Mesothelial cell of epicardium (in vitro differentiated cells): ENCODE measurements at places on chromosomes 5 and 9. TPM values are rescaled to one million over a fixed set of nuclear protein-coding genes. Genes with fewer than 3 reads are reported as not detected.
A peak's percentile ranks its signal among the peaks of the same experiment; 100 is the strongest.

DNA sequence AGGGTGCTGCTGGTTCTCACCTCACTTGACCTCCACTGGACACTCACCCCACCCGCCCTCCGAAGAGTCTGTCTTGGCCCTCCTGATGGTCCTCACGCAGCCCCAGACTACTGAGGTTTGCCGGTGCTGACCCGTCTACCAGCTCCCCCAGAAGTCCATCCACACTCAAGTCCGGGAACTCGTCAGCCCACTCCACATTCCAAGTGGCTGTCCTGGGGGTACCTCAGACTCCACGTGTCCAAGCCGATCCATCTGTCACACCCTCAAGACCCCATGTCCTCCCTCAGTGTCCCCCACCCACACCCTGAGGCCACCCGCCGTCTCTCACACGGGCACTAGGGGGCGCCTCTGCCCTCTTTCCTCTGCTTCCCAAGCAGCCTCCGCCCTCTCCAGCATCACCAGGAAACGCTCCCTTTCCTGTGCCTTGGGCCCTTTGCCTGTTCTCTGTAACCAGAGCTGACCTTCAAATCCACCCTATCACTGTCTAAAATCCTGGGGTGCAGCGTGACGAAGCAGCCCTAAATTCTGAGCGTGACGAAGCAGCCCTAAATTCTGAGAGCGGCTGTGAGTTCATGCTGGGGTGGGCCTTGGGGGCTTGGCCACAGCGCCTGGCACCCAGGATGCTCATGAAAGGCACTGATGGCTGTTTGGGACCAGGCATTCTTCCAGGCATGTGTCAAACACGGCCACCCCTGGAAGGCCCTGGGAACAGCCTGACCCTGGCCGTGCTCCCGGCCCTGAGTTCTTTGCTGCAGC, 95.7 kb downstream of the KCNT1 start:
- no peaks in the 10 kb centered on the region for H3K4me1 ChIP-seq
- no peaks in the 10 kb centered on the region for H3K36me3 ChIP-seq
- no peak for DNase-seq
- H3K27ac ChIP-seq = no peak overlapping the region
- peaks cover 12% of the 10 kb centered on the region for H3K27me3 ChIP-seq

GRCh38 chr5:59169768-59170150, 586.9 kb downstream of the RAB3C start:
- H3K4me1 ChIP-seq = peaks cover 39% of the 10 kb centered on the region
- H3K36me3 ChIP-seq = peaks cover 3% of the 10 kb centered on the region
- peak overlapping the region; percentile 62 for H3K27ac ChIP-seq

The INSYN2B gene
- total RNA-seq = 0.49 to 0.61 TPM (median 0.56 TPM) in 3 replicates

GRCh38 chr5:172771439-172772111, 580 bp upstream of the DUSP1 start:
- peak overlapping the region; percentile 97 for H3K4me3 ChIP-seq
- peaks cover 53% of the 10 kb centered on the region for H3K4me1 ChIP-seq
- no peaks in the 10 kb centered on the region for H3K27me3 ChIP-seq
- peak overlapping the region; percentile 100 for H3K27ac ChIP-seq

The PCDHA10 gene
- total RNA-seq = 18.6 to 20.1 TPM (median 19.8 TPM) in 3 replicates

GRCh38 chr9:95005278-95006143, 279.0 kb downstream of the AOPEP start:
- peaks cover 3% of the 10 kb centered on the region for H3K36me3 ChIP-seq
- DNase-seq = no peak
- peak overlapping the region; percentile 94 for H3K4me3 ChIP-seq
- no peaks in the 10 kb centered on the region for H3K27me3 ChIP-seq

GRCh38 chr5:175257128-175257846, 186.7 kb downstream of the DRD1 start:
- H3K27ac ChIP-seq = no peak overlapping the region
- DNase-seq = no peak
- peaks cover 9% of the 10 kb centered on the region for H3K4me1 ChIP-seq
- no peaks in the 10 kb centered on the region for H3K36me3 ChIP-seq
- H3K4me3 ChIP-seq = no peak overlapping the region

The JAKMIP2 gene
- total RNA-seq = 5.1 to 5.5 TPM (median 5.4 TPM) in 3 replicates

The SLC23A1 gene
- not detected in 3 replicates for total RNA-seq

DNA sequence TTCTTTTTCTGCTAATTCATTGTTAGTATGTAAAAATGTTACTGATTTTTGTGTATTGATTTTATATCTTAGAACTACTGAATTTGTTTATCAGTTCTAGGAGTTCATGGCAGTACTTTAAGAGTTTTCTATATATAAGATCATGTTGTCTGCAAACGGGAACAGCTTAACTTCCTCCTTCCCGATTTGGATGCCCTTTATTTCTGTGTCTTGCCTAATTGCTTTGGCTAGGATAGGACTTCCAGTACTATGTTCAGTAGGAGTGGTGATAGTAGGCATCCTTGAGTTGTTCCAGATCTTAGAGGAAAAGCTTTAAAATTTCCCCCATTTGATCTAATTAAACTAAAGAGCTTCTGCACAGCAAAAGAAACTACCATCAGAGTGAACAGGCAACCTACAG, 20.1 kb downstream of the RCL1 start:
- DNase-seq = no peak
- no peak overlapping the region for H3K27ac ChIP-seq
- peaks cover 16% of the 10 kb centered on the region for H3K36me3 ChIP-seq

DNA sequence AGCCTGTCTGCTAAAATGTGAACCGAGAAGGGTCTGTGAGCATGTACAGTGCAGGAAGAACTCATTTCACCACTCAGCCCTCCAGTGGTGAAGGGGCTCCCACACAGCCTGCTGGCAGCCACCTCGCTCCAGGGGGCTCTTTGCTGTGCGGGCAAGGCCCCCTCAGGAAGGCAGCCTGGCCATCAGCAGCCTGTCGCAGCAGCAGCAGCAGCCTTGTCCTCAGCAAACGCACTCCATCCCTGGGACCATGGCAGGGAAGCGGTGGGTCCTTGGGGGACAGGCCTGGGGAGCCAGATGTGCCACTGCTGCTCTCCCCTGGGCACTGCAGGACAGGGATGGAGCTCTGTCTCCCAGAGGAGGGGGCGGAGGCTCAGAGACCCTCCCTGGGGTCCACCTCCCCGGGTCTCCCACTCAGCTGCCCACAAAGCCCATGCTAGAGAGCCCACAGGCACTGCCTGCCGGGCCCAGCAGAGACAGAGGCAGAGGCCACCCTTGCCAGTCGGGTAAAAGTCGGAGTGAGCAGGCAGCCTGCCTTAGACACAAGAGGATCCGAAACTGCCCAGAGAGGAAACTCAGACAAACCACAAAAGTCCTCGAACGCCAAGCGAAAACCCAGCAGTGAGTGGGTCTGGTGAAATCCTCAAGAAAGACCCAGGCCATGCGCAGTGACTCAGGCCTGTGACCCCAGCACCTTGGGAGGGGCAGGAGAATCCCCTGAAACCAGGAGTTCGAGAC, 8.0 kb downstream of the BRD3 start:
- peak overlapping the region; percentile 25 for H3K27ac ChIP-seq
- H3K27me3 ChIP-seq = no peaks in the 10 kb centered on the region
- H3K4me3 ChIP-seq = no peak overlapping the region
- DNase-seq = no peak
- peaks cover 47% of the 10 kb centered on the region for H3K4me1 ChIP-seq
